GM12878 (cell line): ENCODE measurements at places on chromosomes 1 and 21.

DNA sequence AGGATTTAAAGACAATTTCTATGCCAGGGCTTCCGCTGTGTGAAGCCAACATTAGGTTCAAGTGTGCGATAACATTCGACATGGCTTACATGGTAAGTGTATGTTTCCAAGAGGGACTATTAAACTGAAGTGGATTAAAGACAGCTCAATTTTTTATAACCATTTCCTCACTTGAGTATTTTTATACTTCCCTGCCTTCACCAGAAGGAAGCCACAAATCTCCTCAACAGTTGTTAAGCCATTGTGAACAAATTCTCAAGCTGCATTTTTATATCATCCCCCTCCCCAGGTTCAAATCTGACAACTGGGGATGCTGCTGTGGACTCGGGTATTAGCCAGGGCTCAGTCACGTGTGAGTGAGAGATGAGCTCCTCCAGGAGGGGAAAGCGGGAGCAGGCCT, 116.3 kb downstream of the RHOU start:
- DNase-seq, result no peak

GRCh38 chr21:33780631-33781030, 135.0 kb downstream of the ATP5PO start:
- no peak for DNase-seq

DNA sequence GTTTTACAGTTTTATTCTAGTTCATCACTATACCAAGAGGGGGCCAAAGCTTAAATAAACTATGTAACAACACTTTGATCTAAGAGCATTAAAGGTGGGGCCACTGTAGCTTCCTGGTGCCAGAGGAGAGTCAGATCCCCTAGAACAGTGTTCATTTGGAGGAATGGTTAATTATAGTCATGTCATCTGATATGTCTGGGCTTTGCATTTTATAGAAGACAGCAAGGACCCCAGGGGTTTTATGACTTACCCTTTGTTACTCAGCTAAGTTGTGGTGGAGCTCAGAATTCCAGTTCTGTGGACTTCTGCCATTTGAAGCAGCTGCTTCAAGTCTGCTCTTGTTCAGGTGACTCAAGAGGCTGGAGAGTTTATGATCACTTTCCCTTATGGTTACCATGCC, 16.7 kb downstream of the KDM4A start:
- DNase-seq, result no peak

DNA sequence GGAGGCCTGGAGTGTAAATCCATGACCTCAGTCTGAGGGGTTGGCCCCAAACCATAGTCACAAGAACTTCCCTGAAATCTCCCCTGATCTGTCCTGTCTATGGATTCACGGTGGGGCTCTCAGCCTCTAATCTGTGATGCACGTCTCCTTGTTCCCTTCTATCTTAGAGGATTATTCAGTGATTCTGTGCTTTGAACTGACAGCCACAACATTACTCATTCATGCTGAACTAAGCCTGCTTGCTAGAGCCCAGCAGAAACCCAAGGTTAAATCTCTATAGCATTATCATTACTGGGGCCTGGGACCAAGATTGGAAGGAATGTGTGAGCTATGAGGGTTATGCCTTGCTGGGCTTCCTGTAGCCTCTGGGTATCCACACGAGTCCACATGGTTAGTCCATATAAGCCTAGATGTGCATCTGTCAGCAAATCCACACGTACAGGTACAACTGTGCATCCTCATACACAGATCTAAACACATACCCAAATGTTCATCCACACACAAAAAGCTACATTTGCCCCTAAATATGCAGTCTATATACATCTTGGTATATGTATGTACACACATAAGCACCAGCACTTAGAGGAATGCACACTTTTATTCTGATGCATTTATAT, 22.4 kb upstream of the MAGOH start:
- DNase-seq, result no peak

GRCh38 chr1:93969371-93969770, 60.1 kb upstream of the GCLM start:
- no peak for DNase-seq

DNA sequence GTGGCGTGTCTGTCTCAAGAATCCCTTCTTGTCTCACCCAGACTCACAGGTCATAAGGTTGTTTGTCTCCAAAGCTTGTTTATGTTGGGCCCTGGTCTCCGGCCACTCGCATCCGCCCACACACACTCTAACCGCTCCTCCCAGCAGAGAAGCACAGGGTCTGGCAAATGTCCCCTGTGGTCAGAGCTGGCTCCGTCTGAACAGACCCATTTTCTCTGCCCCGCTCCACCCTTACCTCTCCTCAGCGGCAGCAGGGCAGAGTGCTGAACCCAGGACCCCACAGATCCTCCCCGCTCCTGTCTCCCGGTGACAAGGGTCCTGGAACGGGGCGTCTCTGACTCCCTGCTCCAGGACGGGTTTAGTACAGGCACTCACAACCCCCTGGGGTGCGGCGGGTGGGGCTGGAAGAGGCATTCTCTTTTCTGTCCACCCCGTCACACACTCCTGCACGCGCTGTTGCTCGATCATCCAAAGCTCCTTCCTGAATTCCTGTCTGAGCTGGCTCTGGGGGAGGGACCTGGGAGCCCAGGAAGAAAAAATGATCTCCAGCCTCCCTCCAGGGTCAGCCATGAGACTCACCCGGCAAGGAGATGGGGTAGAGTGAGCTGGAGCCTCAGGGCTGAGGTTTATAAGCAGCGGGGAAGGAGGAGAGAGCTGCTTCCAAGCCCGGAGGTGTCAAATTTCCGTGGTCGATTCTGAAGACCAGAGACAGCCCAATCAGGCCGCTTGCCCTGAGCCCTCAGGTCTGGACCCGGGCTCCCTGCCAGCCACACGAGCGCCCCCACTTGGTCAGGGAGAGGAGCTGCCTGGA, at the start of gene S100A13:
TSS of gene S100A13 (minus strand) at position 602 of the 811 bp plus-strand sequence. CDS start 1,033 bp downstream, outside the sequence.
- no peak for DNase-seq

- DNase-seq, result no peak
These were observed 9.2 kb upstream of the OR2G2 start for GRCh38 chr1:247578946-247579460.

GRCh38 chr1:227225715-227226346, 92.5 kb downstream of the CDC42BPA start:
- no peak for DNase-seq

GRCh38 chr1:206826394-206826793, 39.0 kb upstream of the IL20 start:
- no peak for DNase-seq

GRCh38 chr1:32332290-32333079, 3.5 kb downstream of the MARCKSL1 start:
- no peak for DNase-seq

GRCh38 chr1:218482683-218483082, 137.5 kb downstream of the TGFB2 start:
- DNase-seq, result no peak

DNA sequence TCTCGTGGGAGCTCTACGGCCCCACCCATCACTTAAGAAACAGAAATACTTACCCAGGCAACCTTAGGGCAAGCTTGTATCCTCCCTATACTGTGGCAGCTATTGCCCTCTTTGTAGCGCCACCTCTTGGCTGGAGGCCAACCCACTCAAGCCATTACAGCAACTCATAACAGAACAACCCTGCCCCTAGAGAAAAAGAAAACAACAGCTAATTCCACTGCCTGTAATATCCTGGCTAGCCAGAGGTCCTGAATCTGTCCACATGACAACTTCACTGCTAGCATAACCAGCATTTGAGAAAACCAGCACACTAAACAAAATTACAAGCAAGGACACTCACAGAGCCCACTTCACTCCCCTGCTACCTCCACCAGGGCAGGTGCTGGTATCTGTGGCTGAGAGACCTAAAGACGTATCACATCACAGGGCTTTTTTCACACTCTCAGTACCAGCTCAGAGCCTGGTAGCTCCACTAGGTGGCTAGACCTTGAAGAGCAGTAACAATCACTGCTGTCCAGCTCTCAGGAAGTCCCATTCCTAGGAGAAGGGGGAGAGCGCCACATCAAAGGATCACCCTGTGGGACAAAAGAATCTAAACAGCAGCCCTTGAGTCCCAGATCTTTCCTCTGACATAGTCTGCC, 14.5 kb upstream of the MX1 start:
- peak; percentile 40 for DNase-seq

DNA sequence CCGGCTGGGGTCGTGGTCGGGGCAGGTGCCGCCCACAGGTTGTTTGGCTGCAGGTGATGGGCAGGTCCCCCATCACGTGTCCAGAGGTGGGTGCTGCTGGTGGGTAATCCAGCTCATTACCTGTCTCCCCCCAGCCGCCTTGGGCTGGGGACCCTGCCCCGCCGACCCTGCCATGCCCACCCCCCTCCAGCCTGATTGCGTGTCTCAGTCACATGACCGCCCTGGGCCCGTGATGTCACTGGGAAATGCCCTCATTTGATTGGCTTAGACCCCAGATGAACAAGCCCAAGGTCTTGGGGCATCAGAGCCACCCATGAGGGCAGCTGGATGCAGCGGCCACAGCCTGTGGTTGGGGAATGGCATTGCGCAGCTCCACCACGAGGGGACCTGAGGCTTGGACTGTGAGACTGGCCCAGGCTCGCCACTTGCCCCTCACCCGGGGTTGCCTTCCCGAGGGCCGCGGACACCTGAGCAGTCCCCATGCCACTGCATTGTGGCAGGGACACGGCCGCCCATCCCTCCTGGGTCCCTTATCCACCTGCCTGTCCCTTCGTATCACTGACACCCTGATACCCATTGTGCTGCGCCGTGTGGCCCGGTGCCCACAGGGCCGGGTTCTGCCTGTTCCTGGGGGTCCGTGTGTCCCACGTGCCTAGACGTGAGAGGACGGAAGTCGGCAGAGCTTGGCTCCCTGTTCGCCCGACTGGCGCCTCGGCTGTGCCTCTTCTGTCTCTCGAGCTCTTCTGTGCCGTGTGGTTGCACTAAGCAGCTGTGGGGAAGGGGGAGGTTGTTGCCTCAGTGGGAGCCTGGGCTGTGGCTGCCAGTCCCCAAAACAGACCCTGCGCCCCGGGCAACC, 68.0 kb downstream of the FAAP20 start:
- DNase-seq, result no peak

DNA sequence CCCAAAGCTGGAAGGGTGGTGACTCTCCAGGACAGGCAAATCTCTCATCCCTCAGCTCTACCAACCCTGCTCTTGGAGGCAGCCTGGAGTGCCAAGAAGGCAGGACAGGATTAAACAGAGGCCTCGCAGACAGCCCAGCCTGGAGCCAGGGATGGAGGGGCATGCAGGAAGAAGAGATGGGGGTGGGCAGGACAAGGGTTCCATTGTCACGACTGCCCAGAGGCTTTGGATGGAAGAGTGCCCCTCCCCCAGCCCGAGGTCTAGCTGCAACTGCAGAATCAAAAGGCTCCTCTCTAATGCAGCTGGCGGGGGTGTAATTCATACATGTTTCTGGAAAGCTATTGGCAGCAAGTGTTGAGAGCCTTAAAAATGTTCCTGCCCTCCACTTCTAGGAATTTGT, 8.8 kb downstream of the RAB7B start:
- no peak for DNase-seq

GRCh38 chr1:1359308-1359663, 931 bp upstream of the MXRA8 start:
- no peak for DNase-seq

GRCh38 chr1:196951711-196952394, 8.3 kb downstream of the CFHR2 start:
- peak; percentile 1 for DNase-seq

DNA sequence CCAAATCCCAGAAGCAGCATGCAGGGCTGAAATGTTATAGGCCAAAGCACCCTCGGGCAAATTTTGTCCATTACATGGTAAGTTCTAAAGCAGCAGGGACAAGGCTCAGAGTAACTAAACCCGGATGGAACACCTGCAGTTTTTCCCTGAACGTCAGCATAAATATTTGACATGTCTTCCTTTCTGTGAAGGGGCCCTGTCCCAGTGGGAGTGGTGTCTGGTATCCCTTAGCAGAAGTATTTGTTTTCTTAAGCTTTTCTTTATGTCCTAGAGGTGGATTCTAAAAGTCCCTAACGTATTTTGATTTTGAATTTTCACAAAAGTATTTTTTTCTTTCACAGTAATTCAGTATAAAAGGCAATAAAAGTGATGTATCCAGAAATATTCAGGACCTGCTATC, 223.9 kb downstream of the ST6GALNAC3 start:
- DNase-seq, result no peak

DNA sequence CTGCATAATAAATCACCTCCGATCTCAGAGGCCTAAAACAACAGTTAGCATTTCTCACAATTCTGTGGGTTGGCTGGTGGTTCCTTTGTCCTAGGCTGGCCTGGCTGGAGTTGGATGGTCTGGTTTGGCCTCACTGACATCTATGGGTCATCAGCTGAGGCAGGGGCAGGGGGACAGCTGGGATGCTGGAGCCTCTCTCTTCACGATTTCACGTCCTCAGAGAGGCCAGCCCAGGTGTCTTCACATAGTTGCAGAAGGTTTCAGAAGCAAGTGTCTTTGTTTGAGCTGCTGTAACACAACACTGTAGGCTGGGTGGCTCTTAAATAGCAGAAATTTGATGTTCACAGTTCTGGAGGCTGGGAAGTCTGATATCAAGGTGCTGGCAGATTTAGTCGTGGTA, 155.5 kb upstream of the CACNA1E start:
- no peak for DNase-seq

DNA sequence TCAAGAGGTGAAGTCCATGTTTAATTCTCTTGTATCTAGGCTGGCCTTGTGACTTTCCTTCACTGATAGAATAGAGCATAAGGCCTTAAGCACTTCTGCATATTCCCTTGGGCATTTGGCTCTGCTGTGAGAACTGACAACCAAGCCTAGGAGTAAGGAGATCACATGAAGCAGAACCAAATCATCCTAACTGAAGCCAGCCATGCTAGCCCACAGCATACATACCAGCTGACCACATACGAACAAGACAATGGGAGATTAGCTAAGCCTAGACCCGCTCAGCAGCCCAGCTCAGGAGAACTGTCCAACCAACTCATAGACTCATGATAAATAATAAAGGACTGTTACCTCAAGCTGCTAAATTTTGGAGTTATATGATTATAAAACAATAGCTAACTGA, 114.6 kb upstream of the NEK7 start:
- DNase-seq, result no peak

GRCh38 chr1:247517795-247518612, 18.2 kb downstream of the OR2C3 start:
- no peak for DNase-seq

GRCh38 chr1:184826001-184826400, 71.3 kb upstream of the EDEM3 start:
- DNase-seq, result no peak
